ENCODE measurements at places on chromosomes 13 and 19.

DNA sequence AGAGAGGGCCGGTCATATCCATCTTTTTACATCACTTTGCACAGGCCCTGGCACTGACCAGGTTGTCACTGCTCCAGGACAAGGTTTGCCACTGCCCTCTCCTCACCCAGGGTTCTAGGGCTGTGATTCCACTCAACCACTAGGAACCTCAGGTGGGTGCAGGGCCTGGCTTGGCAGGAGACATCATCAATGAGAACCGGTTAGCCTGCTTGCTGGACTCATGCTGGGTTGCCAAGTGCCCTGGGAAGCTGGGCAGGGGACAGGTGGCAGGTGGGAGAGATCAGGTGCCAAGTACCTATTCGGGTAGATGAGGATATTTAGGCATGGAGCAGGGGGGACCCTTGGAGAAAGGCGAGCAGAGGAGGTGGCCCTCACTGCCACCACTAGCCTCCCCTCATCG is 4.2 kb upstream of the CERS4 start:
- no peak for DNase-seq

GRCh38 chr13:99258210-99258860 is at the start of gene GPR18:
Gene GPR18 (minus strand): TSS chr13:99258379. CDS start chr13:99255872, 2,507 bp downstream.
- no peak for DNase-seq

DNA sequence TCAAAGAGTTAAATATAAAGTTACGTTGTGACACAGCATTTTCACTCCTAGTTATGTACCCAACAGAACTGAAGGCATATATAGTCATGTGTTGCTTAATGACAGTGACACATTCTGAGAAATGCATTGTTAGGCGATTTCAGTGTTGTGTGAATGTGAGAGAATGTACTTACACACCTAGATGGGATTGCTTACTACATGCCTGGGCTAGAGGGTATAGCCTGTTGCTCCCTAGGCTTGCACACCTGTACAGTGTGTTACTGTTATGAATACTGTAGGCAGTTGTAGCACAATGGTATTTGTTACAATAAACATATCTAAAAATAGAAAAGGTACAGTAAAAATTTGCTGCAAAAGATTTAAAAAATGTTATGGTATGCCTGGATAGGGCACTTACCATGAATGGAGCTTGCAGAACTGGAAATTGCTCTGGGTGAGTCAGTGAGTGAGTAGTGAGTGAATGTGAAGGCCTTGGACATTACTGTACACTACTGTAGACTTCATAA is 89.2 kb downstream of the DHRS12 start:
- DNase-seq: peak; percentile 73

DNA sequence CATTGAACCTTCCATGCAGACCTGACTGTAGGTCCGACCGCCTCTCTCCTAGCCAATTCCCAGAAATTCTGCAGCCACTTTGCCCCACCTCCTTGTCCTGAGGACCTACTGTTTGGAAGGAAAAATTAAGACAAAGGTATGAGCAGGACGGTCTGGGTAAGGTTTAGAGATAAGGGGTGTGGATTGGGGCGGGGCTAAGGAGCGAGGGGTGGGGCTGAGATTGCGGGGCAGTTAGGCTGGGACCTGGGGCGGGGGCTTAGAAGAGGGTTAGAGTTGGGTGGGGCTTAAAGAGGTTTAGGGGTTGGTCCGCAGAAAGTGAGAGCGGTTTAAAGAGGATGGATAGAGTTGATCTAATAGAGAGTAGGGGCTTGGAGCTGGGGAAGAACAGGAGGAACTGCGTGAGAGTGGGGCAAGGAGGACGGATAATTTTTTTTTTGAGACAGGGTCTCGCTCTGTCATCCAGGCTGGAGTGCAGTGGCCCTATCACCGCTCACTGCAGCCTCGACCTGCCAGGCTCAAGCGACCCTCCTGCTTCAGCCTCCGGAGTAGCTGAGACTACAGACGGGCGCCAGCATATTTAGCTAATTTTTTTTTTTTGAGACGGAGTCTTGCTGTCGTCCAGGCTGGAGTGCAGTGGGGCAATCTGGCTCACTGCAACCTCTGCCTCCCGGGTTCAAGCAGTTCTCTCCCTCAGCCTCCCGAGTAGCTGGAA is 1.7 kb upstream of the ZNF865 start:
- no peak for DNase-seq

DNA sequence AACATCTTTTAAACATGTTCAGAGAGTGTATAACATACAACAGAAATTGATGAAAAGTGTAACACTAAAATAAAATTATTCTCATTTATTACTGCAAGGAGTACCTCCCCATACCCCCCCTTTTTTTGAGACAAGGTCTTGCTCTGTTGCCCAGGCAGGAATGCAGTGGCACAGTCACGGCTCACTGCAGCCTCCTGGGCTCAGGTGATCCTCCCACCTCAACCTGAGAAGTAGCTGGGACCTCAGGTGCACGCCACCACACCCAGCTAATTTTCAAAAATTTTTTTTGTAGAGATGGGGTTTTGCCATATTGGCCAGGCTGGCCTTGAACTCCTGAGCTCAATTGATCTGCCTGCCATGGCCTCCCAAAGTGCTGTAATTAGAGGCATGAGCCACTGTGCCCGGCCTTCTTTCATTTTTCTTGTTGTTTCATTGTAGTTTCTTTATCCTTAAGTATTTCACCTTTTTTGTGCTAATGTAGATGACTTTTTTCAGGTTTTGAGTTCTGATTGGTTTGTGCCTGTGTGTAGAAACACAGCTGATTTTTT is 28.3 kb downstream of the GATAD2A start:
- no peak for DNase-seq

GRCh38 chr13:109712124-109712722 is 74.2 kb downstream of the IRS2 start:
- no peak for DNase-seq

- no peak for DNase-seq
Observed at GRCh38 chr13:72639377-72639776, 88.1 kb downstream of the MZT1 start.

GRCh38 chr19:1762243-1763117 is 9.2 kb downstream of the ONECUT3 start:
- no peak for DNase-seq

DNA sequence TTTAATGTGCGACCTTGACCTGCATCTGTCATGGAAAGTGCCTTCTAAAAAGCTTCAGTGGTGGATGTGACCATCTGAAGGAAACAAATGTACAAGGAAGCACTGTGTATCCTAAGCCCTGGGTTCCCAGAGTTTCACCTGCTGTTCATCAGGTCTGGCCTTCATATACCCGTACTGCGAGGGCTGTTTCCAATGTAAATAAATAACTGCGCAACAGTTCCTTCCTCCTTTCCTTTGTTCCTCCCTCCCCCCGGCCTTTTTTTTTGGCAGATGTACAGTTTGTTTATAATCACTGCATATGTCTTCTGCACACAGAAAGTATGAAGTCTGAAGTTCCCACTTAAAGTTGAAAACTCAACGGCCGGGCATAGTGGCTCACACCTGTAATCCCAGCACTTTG is 5.2 kb downstream of the FAAP24 start:
- no peak for DNase-seq

DNA sequence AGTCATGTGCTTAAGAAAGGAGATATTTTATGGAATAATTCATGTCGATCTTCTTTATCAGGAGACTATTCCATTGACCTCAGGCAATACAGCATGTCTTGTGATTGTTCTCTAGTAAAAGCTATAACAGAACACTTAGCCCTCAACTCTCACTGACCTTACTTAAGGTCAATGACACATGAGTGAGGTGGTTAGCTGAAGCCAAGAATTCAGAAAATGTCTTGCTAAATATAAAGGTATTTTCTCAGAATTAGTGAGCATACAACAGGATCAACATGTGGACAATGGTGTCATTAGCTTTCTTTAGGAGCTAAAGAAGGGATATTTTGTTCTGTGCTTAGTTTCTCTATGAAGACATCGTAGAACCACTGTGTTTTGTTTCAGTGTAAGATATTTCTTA is 1730.4 kb upstream of the SLC10A2 start:
- no peak for DNase-seq

DNA sequence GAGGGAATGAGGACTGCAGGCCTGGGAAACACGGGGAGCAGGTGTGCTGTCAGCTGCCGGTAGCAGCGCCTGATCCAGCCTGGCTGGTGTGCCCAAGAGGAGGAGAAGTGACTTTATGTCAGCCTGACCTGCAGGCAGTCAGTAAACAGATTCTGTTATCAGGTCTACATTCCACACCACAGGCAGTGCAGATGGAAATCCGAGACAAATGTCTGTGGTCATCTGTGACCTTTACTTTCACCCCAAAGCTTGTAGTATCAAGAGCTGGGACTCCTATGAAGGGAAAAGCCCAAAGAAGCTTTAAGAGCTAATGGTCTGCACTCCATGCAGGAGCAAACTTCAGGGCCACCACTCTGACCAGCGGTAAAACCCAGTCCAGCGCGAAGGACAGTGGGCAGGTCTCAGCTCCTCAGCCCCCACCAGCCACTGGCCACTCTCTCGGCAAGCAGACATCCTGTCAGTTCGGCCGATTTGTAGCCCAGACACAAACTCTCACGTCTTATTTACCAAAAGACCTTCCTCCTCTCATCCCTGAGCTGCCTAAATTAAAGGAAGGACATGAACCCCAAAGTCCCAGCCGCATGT is 7.7 kb downstream of the EPS15L1 start:
- DNase-seq: no peak

DNA sequence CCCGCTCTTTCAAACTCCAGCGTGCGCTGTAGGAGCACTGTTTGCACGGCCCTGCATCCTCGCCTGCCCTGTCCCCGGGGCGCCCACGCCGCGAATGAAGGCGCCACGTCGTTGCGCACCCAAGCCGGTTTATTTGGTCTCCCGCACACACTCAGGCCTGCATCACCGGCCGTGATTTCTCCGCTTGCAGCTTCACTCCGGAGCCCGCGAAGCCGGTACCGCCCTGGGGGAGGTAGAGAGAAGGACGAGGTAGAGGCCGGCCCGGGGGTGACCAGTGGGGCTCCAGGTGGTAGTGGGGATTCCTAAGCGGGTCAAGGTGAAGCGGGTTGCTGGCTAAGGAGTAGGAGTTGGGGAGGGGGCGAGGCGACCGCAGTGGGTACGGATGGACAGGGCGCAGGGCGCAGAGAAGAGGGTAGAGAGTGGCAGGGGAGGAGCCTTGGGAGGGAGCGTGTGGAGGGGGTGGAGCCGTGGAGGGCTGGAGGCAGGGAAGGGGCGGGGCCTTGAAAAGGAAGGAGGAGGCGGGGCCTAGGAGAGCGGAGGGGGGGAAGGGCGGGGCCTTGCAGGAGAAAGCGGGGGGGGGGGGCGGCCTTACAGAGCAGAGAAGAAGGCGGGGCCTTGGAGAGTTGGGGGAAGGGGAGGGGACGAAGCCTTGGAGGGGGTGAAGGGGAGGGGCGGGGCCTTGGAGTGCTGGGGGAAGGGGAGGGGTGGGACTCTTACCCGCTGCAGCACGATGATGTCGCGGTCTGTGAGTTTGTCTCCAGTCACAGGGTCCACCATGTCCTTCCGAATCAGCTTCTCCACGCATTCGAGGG is 24.6 kb downstream of the NOSIP start:
- DNase-seq: peak; percentile 55

- DNase-seq: peak; percentile 59
Observed at GRCh38 chr13:97460004-97460775, 26.2 kb downstream of the RAP2A start.

All from fibroblast of mammary gland (primary cell).